ENCODE measurements at places on chromosomes 16 and 17.
A peak's percentile ranks its signal among the peaks of the same experiment; 100 is the strongest.

DNA sequence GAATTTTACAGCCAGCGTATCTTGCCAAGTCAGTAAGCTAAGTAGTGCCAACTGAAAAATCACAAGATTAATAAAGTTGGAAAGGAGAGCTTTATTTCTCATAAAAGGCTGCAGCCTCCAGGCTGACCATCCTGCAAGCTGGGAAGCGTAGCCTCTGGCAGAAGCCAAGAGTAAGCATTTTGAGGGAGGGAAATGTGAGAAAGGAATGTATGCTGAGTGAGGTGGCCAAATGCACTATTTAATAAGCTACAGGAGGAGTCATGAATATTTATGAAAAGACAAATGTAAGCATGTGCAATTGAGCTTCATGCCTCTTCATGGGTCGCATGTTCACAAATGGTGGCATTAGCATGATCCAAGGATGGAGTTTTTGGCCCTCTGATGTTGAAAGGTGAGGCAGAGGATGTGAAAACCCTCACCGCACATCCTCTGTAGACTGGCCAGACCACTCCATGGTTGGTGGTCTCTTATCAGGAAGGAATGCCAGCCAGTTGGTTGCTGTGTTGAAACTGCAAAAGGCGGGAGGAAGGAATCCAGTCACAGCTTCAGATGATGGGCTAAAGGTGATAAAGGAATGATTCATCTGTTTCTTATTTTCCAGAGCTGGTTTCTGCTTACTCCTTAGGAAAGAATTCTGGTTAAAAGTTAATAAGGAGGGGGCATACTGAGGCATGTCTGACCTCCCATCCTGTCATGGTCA lies 9.2 kb downstream of the KRT33B start:
- DNase-seq: peak; percentile 57

DNA sequence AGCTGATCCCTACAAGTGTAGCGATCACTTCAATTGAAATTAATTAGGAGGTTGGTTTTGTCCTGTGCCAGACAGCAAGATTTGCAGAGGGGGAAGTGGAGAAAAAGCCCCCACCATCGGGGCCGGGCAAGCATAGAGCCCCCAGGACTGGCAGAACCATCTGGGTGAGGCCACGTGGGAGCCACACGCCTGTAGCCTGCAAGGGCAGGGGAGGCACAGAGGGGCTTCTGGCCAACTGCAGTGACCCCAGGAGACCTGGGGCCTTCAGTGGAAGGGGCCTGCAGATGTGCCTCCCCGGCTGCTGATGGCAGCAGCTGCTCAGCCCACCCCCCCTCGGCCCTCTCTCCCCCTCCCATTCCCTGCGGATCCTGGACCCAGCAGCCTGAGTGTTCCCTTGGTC lies 54.1 kb downstream of the BAHCC1 start:
- no peak for DNase-seq

- DNase-seq: no peak
These were observed 27.9 kb downstream of the CPPED1 start for GRCh38 chr16:12775656-12776236.

DNA sequence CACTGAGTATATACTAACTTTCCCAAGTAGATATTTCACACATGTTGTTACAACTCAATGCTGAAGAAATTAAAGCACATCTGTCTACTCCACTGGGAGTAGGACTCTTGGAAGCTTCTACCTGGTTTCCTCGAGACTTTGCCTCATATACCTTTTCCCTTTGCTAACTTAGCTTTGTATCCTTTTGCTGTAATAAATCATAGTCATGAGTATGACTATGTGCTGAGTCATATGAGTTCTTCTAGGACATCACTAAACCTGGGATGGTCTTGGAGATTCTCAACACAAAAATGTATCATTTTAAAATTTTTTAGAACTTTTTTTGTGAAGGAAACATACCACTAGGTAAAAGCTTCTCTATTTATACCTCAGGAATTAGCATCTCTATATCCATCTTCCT lies 39.8 kb downstream of the ABCA5 start:
- peak; percentile 54 for DNase-seq

DNA sequence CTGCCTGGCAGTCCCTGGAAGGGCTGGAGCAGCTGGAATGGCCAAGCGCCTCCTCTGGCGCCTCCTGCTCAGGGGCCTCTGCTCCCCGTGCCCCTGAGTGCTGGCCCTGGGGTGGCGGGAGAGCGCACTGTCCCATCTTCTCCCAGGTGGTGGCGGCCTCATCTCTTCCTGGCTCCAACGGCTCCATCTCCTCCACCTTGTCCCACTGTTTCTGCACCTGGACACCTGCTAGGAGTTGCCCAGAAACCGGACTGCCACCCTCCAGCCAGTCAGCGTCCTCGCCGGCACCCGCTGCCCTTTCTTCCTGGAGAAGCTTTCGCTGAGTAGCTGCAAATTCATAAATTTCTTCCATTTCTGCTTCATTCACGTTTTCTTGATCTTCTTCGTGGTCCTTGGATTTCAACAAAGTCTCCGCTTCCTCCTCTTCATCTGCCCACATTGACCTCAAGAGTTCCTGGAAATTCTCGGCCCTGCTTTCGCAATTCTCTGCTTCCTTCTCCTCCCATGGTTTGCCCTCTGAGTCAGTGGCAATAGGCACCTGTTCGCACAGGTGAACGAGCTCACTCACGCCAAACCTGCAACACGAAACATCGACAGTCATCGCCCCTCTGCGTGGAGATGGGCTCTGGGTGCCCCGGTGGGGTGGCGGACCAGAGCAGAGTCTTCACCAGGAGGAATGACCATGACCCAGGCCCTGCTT lies 13.7 kb upstream of the NLRC3 start:
- no peak for DNase-seq

DNA sequence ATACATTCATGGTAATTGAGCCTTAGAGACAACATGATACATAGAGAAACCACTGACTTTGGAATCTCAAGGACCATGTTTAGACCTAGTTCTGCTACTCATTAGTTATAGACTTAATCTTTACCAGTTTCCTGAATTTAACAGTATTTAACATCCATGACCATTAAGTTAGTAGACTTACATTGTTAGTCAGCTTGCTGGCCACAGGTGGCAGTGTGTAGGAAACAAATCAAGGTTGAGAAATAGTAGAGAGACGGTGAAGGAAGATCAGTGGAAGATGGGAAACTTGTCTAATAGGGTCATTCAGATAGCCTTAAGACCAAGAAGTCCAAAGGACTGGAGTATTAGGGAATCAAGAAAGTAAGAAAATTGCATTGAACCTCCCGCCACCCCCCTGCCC lies 31.0 kb downstream of the OMG start:
- peak; percentile 34 for DNase-seq

DNA sequence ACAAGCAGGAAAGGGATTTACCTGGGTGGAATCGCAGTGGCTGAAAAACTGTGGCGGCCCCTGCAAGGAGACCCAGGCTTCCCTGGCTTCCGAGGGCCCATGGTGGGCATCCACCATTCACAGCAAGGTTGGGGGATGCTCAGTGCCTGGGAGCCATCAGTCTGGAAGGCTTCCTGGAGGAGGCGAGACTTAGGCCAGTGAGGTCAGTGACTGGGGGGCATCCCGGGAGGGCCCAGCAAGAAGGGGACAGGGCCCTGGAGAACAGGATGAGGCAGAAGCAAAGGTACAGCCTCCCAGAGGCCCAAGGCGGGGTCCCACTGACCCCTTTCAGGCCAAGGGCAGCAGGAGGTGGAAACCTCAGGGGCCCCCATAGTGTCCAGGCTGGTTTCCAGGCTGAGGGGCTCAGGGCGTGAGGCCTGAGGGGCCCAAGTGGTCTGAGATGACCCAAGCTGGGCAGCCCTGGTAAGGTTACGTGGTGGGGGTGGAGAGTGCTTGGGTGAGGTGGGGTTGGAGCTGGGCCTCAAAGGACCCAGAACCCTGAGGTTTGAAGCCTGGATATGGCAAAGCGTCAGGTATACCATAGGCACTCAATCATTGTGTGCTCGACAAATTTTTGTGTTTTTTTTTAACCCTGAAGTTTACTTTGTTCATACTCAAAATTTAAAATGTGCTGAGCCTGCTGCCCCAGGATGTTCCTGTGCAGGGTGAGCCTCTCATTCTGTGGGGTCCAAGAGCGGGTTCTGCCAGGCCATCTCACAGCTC lies 15.8 kb upstream of the SRRM2 start:
- DNase-seq: no peak

DNA sequence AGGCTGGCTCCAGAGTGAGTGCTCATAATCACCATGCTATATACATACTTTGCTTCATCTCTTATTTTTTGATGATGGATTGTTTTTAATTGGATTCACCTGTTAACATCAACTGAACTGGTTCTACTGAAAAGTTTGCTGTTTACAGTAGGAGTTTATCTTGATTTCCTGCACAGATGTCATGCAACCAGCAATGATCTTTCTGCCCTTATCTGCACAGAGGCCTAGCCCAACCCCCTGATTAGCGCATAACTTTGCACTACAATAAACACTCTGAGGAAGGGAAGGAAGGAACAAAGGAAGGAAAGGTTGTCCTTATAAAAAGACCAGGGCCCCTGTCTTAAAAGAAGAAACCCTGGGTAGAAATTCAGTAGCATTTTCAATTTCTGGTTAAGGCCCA lies 152.9 kb downstream of the RGS9 start:
- no peak for DNase-seq

DNA sequence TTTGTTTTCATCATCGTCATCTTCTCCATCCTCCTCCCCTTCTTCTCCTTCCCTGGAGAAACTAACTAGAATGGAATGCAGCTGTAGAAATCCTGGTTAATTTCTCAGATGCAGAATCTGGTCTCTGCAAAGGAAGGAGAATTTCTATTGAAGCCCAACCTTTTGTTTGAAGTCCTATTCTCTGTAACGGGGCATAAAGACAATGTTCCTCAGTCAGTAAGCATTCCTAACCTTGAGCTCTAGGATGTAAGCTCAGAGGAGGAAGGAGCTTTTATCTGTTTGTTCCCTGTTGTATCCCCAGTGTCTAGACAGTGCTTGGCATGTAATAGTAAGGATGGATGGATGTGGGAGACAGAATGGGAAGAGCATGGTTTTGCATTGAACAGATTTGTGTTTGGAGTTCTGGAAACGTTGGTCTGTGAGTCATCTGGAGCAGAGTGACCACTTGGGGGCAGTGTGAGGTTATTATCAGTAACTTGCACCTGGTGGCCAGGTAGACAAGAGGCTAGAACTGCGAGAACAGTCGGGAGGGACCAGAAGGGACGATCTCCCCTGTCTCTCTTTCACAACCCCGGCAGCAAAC lies 363.7 kb downstream of the SNX29 start:
- DNase-seq: peak; percentile 53

- no peak for DNase-seq
These were observed 3.8 kb downstream of the PRSS27 start for GRCh38 chr16:2715966-2716885.

DNA sequence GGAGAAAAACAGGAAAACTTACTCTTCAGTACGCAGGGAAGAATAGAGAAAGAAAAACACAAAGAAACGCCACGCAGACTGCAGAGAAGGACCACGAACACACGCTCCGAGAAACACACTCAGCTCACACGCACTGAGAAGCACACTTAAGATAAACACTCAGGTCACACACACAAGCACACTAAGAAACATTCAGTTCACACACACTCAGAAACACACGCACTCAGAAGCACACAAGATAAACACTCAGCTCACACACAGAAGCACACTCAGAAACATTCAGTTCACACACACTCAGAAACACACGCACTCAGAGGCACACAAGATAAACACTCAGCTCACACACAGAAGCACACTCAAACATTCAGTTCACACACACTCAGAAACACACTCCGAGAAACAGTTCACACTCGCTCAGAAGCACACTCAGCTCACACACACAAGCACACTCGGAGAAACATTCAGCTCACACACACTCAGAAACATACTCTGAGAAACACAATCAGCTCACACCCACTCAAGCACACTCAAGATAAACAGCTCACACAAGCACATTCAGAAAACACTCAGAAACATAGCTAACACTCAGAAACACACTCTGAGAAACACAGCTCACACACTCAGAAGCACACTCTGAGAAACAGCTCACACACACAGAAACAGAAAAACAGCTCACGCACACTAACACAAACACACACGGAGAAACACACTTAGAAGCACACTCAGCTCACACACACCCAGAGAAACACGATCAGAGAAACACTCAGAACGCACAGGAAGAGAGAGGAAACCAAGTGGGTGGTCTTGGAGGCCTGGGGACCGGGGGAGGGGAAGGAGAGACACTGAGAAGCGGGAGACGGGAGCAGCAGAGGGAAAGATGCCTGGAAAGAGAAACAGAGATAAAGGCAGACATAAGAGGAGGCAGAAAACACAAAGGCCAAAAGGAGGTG lies 908 bp downstream of the TMEM98 start:
- peak; percentile 33 for DNase-seq

- DNase-seq: no peak
These were observed 304.5 kb downstream of the HAPSTR1 start for GRCh38 chr16:9395958-9396359.

- DNase-seq: peak; percentile 79
These were observed 50.9 kb downstream of the TEX2 start for GRCh38 chr17:64212122-64212521.

- DNase-seq: no peak
These were observed 110.8 kb upstream of the MPHOSPH6 start for GRCh38 chr16:82280867-82281266.

GRCh38 chr17:49514071-49514721 lies 19.1 kb downstream of the NGFR start:
- DNase-seq: peak; percentile 35

- no peak for DNase-seq
These were observed 1.0 kb downstream of the FLYWCH2 start for GRCh38 chr16:2884041-2884451.

- DNase-seq: peak; percentile 89
These were observed at the start of gene MAP2K4 for GRCh38 chr17:12020642-12021622. Gene MAP2K4, plus strand, starts transcription at chr17:12020877. Its CDS starts 10 bp downstream, at chr17:12020887.

DNA sequence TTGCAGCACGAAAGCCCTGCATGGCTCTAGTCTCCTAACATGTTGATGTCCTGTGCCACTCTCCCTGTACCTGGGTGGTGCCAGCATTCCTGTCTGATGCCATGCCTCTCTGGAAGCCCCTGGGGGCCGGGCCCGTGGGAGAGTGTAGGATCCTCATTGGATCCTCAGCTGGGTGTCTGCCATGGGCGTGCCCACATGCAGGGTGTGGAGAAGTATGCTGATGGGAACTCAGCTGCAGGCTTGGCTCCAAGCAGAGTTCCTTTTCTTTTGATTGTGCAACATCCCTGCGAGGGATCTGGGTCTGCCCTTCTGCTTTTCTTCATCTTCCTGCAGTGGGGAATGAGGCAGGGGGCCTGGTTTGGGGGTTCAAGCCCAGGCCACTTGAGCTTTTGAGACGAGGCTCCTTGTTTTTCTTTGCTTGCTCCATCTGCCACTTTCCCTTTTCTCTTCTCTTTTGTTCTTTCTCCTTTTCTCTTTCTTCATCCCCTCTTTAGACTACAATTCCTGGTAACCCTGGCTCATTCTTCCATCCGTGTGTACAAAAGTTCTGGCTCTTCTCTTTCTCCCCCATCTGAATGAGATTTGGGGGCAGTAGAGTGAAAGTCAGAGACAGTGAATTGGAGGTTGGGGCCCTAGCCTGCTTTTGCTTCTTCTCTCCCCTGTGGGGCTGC lies 32.9 kb downstream of the KSR1 start:
- peak; percentile 59 for DNase-seq

GRCh38 chr17:72406498-72406897 lies 285.7 kb downstream of the SOX9 start:
- no peak for DNase-seq

- no peak for DNase-seq
These were observed 53.7 kb downstream of the NACA2 start for GRCh38 chr17:61537264-61537771.

- no peak for DNase-seq
These were observed 62.3 kb upstream of the CDH5 start for GRCh38 chr16:66304151-66304550.
